ENCODE measurements at places on chromosomes 1 and 21.

DNA sequence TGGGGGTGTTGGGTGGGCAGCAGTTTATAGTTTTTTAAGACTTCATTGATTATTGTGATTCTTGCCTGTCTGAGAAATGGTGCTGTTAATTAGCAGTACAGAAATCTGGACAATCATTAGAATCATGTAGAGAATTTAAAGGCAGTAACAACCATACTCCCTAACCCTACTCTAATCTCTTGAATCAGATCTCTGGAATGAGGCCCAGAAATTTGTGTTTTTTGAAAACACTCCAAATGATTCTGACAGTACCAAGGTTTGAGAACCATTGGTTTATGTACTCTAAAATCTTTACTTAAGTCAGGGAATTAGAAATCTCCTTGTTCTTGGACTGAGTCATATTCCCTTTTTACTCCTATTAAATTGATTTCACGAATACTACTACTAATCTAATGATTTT is 24.0 kb downstream of the FNBP1L start:
- no peak for DNase-seq

DNA sequence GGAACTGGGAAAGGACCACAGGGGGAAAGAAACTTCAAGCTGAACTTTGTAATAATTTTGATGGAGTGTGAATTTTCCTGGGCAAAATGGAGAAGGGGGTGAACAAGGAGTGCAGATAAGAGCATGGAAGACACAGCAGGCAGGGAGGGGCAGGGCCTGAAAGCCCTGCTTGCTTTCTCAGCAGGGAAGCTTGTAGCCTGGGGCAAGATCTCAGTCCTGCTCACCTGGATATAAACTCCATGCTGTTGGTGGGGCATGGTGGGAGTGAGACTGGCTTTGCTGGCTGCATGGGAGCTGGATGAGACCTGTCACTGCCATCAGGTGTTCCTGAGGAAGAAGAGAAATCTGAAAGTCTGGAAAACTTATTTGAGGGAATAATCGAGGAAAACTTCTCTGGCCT is 58.7 kb upstream of the RC3H1 start:
- DNase-seq, result peak; percentile 19

DNA sequence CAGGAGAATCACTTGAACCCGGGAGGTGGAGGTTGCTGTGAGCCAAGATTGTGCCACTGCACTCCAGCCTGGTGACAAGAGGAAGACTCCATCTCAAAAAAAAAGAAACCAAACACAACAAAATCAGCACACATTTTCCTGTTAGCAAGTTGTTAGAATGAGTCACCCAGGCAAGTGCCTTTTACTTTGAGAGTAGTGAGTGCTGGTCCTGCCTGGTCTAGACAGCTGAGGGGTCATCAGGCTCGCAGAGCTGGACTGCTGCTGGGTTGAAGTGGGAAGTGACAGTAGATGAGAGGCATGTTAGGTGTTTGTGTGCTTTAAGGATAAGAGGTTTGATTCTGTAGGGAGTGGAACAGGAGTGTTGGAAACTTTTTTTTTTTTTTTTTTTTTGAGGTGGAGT is 31.9 kb downstream of the GNPAT start:
- DNase-seq, result no peak

GRCh38 chr1:202858331-202858730 is 30.6 kb downstream of the RABIF start:
- DNase-seq, result no peak

- no peak for DNase-seq
These were observed 9.5 kb upstream of the RNF186 start for GRCh38 chr1:19824541-19824940.

DNA sequence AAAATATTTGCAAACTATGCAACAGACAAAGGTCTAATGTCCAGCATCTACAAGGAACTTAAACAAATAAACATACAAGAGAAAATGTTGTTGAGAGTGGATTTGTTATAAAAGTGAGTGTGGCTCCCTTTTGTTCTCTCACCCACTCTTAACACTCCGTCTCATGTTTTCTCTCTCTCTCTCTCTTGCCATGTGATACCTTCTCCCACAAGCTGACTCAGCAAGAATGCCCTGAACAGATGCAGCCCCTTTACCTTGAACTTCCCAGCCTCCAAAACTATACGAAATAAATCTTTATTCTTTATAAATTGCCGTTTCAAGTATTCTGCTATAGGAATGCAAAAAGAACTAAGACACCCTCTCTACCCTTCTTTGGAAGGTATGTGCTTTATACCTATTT is 234.1 kb downstream of the ADGRL2 start:
- no peak for DNase-seq

DNA sequence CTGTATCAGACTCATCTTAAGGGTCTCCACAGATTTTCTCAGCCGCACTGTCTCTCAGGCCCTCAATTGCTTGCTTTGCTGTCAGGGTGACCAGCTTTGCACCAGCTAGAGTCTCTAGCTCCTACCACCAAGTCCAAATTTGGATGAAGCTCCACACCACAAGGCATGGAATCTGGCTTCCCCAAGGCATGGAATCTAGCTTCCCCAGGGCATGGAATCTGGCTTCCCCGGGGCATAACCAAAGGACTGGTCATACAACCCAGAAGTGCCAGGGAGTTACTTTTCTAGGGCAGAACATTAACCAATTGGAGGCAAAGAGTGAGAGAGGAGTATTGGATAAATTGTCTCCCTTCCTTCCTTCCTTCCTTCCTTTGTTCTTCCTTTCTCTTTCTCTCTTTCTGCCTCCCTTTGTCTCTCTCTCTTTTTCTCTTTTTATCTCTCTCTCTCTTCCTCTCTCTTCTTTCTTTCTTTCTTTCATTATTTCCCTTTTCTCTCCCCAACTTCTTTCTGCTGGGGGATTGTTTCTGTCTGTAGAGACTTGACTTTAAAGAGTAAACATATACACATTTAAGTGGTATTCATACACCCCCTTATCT is 76.9 kb upstream of the HAO2 start:
- DNase-seq, result no peak

Data from T47D (cell line).